HuH-7.5 (cell line): ENCODE measurements at places on chromosomes 11 and 22.

GRCh38 chr11:111797145-111797581 is 31.0 kb upstream of the PPP2R1B start:
- DNase-seq = no peak

DNA sequence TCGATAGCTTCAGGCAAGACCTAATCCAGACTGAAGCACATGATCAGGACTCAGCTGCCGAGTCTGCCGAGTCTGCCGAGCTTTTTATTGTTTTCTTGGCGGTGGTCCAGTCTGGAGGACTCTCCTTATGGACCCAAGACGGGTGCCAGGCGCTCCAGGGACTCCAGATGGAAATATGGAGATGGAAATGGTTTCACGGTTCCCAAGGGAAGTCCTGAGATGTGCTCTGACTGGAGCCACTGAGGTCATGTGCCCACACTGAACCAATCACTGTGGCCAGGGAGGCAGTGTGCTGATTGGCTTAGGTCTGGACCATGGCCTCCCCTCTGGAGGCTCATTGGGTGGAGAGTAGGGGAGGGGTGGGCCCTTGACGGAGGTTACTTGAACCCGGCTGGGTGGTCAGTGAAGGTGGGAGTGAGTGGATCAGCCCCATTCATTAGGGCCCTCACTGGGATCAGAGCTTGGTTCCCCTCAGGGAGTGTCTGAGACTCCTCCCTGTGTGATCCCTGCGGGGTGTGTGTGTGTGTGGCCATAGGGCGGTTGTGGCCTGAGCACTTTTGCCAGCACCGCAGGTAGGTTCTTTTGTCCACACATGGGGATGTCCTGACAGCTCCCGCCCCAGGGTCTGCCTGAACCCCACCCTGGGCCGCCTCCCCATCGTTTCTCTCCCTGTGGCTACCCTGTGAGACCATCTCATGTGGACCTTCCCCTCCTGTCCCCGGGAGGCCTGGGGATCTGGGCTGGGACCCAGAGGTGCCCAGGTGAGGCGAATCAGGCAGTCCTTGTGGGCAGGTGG is 14.0 kb downstream of the RPS6KA4 start:
- DNase-seq = peak; percentile 94

- DNase-seq = no peak
These were observed 5.2 kb downstream of the IFT27 start for GRCh38 chr22:36770513-36771231.

GRCh38 chr11:128599729-128600128 is 12.4 kb upstream of the ETS1 start:
- DNase-seq = no peak

DNA sequence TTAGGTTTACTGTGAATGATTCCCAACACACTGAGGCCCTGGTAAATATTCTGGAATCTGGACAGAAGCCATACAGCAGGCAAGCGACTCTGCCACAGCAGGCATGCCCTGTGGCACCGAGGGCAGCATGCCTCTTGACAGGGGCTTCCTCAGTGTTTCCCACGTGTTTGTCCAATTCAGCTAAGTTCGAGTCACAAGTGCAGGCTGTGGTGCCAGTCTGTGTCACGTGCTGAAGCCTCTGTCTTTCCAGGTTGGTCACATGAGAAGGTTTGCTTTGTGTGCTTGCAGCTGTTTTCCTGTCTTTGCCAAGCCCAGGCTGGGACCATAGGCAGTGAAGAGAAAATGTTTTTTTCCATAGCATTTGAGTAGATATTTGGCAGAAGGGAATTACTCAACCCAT is 2.4 kb upstream of the PPFIBP2 start:
- DNase-seq = no peak

DNA sequence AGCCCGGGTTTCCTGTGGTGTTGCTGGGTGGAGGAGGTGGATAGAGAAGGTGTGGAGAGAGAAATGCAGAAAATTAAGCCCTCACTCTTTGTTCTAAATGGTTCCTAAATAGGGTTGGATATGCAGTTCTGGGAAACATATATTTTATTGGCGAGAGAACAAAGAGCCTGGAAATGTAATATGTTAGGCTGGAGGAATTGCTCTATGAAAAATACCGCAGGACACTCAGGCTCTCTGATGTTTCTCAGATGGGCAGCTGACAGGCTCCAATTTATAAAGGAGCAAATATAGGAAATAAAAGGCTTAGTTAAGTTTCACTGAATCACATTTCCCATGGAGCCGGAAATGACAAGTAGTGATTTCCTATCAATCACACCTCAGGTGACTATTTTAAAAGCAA is 428.0 kb downstream of the TMEM135 start:
- DNase-seq = no peak

DNA sequence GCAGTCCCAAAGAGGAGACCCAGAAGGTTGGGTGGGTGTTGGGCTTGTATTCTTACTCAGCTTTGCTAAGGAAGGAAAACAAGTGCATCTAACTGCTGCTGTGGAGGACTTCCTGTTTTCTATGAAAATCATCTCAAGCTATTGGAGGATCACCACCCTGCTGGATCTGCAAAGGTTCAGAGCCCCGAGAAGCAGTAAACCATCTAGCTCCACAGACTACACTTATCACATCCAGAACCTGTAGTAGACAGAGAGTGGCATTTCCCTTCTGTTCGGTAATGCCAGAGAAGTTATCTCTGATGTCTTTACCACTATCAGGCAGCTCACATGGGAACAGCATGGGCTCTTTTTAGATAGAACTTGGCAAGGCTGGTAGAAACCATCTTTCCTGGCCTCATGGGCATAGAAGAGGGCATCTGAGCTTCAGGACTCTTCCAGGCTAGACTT is 21.7 kb downstream of the KCNJ1 start:
- DNase-seq = no peak

GRCh38 chr11:100672498-100673033 is 14.5 kb upstream of the ARHGAP42 start:
- no peak for DNase-seq

GRCh38 chr11:11612439-11612838 is 9.4 kb downstream of the GALNT18 start:
- DNase-seq = no peak

- DNase-seq = no peak
These were observed 26.0 kb downstream of the TSPAN18 start for GRCh38 chr11:44752713-44753112.

GRCh38 chr11:113960702-113961330 is 14.1 kb upstream of the HTR3A start:
- DNase-seq = no peak

DNA sequence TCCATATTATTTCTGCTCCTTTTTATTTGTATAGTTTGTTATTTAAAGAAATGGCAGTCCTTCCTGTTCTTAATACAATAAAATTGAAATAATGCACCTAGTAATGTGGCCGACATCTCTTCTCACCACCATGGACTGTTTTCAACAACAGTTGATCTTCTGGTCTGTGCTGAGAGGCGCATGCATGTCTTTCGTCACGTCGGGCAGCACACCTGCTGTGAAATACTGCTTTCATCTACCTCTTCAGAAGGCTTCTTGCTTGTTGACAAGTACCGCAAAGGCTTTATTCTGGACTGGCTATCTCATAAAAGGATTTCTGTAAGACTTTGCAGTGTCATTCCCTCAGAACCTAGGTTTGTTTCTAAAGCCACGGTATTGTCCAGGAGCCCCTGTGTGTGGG is 13.9 kb upstream of the MYO18B start:
- no peak for DNase-seq
